ENCODE measurements at places on chromosomes 6 and 20.

DNA sequence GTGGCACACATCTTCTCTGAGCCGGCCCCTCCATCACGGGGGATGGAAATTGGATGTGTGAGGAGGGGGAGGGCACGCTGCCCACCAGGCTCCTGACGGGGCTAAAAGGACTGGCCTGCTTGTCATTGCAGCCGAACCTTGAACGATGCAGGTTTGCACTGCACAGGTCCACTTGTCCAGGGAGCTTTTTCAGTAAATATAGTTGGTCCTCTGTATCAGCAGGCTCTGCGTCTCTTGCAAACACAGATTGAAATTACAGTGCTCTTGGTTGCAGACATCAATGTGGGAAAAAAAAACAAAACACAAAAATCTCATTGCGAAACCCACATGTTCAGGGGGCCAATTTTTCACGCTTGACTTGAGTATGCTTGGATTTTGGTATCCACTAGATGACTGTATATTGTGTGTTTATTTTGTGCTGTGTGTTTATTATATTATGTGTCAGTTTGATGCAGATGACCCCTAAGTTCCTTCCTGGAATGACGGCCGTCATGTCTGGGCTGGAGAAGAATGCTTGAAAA, 29.2 kb downstream of the ERMARD start:
- no peak for DNase-seq

- DNase-seq: no peak
These were observed 86.2 kb downstream of the VEGFA start for GRCh38 chr6:43856005-43856765.

DNA sequence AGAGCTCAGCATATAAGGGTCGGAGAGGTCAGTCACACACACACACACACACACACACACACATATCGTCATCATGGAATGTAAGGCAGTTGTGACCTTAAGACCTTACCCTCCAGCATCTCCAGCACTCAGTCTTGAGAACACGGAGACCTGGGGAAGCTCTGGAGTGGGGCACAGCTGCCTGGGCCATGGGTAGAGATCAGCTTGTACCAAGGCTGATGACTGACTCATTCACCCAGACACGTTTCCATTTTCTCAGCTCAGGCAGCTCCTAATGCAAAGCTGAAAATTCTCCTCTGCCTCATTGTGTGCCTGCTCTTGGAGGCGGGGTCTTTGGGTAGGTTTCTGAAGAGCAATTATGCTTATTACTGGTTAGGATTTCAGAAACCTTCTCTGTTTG, 38.3 kb upstream of the PDYN start:
- DNase-seq: no peak

DNA sequence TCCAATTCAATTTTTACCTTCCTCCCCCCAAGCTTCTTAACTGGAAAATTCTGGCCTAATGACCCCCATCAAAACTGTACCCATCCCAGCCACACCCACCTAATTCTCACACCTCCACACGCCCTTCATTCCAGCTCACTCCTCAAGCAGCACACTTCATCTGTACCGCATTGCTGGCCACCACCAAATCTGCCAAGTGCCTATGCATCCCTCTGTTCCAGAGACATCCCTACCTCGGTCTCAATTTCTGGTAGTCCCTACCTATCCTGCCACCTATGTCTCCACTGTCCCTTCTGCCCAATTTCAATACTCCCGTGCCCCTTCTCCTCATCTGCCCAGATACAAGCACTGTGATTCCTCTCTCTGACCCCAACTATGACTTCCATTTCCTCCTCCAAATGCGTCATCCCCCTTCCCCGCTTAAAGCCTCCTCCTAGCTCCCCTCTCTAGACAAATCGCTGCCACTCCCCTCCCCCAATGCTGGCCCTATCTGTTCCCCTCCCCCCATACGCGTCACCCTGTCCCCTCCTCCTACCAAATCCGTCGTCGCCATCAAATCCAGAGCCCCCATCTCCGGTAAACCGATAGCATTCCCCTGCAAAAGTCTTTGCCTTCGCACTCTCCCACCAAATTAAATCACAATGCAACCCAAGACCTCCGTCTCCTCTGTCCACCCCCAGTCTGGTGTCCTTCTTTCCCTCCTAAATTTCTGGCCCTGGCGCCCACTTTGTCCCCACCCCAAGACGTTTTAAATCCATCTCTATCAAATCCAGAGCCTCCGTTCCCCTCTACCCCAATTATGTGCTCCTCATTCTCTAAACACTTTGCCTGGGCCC, 1.2 kb downstream of the MTCH1 start:
- DNase-seq: no peak

DNA sequence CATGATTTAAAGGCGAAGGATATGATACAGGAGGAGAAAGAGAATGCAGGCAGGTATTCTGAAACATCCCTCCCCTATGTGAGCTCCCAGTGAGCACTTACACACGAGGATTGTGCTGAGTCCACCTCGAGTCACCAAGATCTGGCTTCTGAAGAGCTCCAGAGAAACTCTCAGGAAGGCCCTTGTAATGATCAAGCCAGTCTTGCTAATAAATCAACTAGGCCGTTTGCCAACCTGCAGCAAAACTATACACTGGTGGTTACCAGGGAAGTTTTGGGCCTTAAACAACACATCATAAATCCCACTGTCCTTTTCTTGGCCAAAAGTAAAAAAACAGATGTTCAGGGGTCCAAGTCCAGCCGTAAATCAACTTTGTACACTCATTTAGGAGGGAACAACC, 79.2 kb downstream of the STXBP5 start:
- DNase-seq: no peak

- DNase-seq: no peak
These were observed 46.0 kb upstream of the TASP1 start for GRCh38 chr20:13684566-13685222.

DNA sequence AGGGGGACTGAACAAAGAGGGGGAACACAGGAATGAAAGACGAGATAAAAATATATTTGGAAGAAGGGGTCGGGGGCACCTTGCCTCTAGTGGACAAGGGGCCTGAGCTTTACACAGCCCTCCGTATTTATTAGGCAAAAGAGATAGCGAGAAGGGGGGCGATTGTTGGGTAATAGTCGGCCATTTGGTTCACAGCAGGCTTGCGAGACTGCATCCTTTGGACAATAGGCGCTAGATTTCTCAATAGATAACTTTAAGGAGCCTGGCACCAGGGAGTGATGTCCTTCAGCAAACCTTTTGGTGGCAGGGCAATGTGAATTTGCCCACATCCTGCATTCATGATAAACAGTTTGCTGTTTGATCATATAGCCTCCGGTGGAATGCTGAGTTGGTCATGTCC, 3.0 kb upstream of the NANP start:
- DNase-seq: no peak

GRCh38 chr6:78910591-78911171, 43.3 kb downstream of the IRAK1BP1 start:
- DNase-seq: peak; percentile 31

DNA sequence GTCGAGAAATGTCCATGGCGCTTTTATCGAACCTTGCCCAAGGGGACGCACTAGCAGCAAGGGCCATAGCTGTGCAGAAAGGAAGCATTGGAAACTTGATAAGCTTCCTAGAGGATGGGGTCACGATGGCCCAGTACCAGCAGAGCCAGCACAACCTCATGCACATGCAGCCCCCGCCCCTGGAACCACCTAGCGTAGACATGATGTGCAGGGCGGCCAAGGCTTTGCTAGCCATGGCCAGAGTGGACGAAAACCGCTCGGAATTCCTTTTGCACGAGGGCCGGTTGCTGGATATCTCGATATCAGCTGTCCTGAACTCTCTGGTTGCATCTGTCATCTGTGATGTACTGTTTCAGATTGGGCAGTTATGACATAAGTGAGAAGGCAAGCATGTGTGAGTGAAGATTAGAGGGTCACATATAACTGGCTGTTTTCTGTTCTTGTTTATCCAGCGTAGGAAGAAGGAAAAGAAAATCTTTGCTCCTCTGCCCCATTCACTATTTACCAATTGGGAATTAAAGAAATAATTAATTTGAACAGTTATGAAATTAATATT, 115.7 kb downstream of the TMEM242 start:
- no peak for DNase-seq

DNA sequence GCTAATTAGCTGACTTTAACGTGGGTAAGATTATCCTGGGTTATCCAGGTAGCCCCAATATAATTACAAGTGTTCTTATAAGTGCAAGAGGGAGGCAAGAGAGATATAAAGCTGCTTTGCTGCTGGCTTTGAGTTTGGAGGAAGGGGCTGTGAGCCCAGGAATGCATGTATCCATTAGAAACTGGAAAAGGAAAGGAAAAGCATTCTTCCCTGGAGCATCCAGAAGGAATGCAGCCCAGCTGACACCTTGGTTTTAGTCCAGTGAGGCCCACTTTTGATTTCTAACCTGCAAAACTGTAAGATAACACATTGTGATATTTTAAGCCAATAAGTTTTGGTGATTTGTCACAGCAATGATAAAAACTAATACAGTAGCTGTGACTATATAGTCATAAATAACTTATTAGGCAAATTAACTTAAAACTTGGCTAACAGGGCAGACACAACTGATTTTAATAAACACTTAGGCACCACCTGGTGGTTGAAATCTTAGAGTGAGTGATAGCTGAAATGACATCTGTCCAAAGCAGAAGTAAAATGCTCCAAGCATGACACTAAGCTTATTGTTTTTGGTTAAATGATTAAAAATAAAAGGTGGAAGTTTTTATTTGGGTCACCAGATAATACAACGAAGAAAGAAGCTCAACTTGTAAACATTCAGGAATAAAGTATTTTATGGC, 35.6 kb downstream of the ADGRF4 start:
- no peak for DNase-seq

DNA sequence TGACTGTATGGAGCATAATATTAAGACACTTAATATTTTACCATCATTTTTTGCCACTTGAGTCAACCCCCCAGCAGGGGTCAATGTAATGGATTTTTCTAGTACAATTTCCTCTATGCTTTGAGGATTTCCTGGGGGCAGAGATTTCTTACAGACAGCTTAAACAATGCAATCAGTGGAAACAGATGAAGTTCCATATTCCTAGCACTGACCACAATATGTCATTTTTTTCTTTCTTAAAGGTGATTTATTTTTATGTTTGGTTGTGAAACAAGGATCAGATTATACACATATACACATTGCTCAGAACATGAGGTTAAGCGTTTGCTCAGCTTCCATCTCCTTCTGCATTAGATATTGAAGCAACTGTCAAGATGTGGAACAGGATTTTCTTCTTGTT, 82.0 kb upstream of the ID4 start:
- no peak for DNase-seq

GRCh38 chr6:156651486-156651885, 125.7 kb upstream of the ARID1B start:
- no peak for DNase-seq

DNA sequence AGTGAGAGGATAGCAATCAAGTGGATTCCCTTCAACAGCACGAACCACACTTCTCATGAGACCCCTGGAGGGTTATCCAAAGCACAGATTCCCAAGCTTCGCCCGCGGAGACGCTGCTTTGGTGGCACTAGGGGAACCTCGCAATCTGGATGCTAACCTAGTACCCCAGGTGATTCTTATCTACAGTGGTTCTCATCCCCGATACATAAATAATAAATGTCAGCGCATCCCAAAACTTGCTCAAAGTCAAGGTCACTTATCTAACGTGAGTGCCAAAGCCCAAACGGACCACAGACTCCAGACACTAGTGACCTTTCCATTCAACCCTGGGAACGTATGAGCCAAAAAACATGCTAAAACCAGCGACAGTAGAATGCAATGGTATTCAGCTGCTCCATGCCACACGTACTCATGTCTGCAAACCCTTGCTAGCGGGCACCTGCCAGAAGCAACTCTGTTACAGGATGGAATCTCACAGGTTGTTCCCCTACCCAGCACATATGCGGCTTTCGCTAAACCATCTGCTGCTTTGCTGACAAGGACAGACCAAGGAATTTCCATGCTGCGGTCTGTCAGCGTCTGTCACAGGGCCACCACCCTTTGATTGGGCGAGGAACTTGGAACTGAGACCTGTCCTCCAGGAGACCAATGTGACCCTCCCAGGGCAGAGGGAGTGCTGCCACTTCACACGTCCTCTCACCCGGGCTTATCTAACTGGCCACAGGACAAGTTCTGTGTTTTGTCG, 16.8 kb downstream of the MYLK4 start:
- no peak for DNase-seq

DNA sequence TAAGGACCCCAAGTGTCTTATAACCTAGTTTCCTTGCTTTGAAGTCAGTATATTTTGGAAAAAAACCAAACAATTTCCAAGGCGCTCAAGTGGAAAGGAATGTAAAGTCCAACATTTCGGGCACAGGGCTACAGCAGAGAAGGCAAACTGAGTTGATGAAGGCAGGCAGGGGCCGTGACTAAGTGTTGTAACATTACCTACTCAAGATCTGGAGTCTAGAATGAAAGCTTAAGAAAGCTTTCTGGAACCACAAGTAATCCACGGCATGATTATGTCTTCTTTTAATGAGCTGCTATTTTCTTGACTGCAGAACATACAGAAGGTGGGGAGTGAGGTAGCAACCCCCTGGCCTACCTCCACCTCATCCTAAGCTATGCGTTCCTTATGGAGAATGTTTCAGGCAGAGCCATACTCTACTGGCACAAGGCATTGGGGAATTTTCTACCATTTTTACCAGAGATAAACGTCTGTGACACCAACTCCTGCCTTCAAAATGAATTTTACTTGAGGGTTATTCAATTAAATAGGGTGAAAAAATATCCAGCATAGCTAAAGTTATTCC, 4.3 kb downstream of the PPP1R10 start:
- DNase-seq: no peak

- DNase-seq: no peak
These were observed 116.0 kb upstream of the CITED2 start for GRCh38 chr6:139490482-139490881.

DNA sequence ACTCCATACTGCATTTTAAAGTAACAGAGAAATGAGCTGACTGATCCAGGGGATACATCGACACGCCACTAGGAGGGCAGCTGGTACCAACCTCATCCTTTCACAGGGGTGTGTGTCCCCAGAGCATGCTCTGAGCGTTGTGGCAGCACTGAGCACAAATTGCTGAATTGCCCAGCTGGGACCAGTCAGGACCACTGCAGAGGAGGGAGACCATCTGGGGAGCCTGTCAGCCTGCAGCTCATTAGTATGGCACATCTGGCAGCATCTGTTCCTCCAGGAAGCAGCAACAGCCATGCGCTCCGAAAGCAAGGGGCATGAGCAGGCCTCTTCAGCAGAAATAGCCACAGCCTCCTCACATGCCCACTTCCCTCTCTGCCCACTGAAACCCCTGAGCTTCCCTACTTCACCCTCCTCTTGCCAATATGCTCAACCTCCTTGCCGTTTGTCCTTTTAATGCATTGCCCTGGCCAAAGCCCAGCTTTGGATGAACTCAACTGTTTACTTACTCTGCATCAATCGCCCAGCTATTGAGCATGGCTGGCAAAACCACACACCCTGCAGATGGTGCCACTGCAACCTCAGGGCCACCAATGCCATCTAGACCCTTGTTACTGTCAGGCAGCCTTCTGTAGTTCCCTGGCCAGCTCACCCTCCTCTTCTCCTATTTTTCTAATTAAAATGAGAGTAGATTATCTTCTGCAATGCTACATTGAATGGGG, 77.6 kb upstream of the NEDD9 start:
- DNase-seq: no peak

GRCh38 chr20:22525069-22525820, 59.1 kb downstream of the FOXA2 start:
- DNase-seq: no peak

GRCh38 chr6:24743265-24743943, 24.4 kb upstream of the C6orf62 start:
- DNase-seq: peak; percentile 18

- DNase-seq: no peak
These were observed 272.3 kb downstream of the KHDC1L start for GRCh38 chr6:72952808-72953630.

- no peak for DNase-seq
These were observed 260.6 kb downstream of the TPBG start for GRCh38 chr6:82624251-82624650.

GRCh38 chr6:22367346-22367745, 70.5 kb upstream of the PRL start:
- DNase-seq: no peak

Measured in GM12892 (cell line).